NCI-H2081 treated with DMSO at 0.1 percent for 48 hours (cell line): ENCODE measurements at places on chromosomes 7 and 10.

DNA sequence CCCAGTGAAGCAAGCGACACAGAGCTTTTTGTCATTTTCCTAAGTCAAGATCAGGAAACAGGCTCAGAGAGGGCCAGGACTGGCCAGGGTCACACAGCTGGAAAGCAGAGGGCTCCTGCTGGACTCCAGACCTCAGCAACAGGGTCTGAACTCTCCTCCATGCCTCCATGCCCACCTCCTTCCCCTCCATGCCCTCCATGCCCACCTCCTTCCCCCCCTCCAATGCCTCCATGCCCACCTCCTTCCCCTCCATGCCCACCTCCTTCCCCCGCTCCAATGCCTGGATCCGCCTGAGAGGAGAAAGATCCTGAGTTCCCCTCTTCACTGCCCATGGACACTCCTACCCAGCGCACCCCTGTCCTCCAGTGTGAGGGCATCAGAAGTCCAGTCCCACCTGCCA, 51.3 kb downstream of the OAT start:
- DNase-seq = no peak

DNA sequence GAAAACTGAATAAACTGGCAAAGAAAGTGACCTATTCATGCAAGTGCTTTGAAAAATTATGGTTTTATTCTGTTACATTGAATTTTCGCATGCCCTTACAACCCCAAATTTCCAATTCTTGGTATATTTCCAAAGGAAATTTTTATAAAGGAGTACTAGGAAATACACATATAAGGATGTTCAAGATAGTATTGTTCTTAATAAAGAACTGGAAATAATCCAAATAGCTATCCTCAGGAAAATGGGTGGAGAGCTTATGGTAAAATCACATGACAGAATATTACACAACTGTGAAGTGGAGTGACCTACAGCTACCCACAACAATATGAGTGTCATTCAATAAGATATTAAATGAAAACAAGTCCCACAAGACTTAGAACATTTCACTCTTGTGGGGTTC, 138.9 kb upstream of the BMPER start:
- DNase-seq = no peak

DNA sequence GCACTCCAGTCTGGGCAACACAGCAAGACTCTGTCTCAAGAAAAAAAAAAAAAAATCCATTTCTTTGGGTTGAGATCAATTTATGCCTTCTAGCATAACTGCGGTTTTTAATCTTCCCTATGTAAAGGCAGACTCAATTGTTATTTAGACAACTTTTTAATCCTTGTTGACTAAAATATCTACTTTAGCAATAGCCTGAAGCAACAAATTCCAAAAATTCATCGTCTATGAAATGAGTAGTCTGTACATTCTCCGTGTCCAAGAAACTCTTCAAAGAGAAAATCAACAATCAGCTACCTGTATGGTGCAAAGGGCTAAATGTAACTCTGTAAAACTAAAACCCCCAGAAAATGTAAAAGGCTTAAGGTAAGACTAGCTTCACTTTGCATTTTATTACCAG, 22.8 kb downstream of the LAMB1 start:
- DNase-seq = no peak

DNA sequence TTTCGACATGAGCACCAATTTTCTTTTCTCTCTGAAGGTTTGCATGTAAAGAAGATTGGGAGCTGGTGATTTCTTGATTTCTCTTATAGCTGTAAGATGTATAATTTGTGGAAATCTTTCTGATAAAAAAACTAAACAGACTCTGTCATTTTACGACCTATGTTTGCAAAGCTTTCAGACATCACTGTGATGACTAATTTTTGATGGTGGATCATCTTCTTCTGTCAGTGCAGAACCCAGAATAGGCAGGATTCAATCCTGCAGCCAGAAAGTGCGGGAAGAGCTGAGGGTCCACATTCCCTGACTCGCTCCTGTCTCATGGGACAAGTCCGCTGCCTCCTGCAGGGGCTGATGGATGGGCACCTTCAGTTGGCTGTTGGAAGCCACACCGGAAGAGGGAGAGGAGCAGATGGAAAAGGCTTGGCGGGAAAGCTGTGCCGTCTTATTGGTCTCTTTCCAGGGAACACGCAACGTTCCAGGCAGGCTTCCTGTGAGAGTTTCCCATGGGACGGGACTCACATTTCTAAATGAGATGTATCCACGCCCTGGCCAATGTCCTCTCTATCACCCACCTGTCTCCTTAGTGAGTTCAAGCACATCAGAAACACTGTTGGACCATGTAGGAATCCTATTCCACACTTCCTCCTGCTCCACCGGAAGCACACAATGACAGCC, 186.9 kb downstream of the PRPF18 start:
- no peak for DNase-seq

GRCh38 chr10:74669210-74669609, 157.2 kb upstream of the KAT6B start:
- no peak for DNase-seq

DNA sequence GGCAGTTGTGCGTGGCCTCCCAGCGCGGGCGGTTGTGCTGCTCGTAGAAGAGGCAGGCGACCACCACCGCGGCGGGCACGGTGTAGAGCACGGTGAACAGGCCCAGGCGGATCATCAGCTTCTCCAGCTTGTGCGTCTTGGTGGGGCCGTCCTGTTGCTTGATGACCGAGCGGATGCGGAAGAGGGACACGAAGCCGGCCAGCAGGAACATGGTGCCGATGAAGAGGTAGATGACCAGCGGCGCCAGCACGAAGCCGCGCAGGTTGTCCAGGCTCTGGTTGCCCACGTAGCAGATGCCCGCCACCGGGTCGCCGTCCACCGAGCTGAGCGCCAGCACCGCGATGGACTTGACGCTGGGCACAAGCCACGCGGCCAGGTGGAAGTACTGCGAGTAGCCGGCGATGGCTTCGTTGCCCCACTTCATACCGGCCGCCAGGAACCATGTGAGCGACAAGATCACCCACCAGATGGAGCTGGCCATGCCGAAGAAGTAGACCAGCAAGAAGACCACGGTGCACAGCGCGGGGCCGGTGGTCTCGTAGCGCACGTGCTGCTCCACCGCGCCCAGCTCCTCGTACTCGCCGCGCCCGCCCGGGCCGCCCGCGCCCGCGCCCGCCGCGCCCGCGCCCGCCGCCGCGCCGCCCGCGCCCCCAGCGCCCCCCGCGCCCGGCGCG, 2.2 kb downstream of the FZD8 start:
- no peak for DNase-seq
